ENCODE measurements at places on chromosomes 3 and 15.

DNA sequence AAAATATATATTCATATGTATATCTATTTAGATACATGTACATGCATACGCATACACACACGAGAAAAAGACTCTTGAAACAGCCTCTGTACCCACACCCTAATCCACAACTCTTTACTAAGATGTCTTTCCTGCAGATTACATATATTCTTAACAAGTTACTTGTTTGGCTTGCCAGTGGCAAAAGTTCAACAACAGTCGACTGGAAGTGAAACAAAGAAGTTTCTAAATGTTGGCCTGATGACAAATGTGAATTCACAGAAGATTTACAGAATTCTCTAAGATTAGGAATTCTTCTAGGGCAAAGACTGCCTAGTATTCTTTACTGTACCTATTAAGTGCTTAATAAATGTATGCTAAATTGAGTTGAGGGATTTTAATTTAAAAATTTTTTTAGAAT is 116.8 kb downstream of the CDIN1 start:
- DNase-seq = no peak

DNA sequence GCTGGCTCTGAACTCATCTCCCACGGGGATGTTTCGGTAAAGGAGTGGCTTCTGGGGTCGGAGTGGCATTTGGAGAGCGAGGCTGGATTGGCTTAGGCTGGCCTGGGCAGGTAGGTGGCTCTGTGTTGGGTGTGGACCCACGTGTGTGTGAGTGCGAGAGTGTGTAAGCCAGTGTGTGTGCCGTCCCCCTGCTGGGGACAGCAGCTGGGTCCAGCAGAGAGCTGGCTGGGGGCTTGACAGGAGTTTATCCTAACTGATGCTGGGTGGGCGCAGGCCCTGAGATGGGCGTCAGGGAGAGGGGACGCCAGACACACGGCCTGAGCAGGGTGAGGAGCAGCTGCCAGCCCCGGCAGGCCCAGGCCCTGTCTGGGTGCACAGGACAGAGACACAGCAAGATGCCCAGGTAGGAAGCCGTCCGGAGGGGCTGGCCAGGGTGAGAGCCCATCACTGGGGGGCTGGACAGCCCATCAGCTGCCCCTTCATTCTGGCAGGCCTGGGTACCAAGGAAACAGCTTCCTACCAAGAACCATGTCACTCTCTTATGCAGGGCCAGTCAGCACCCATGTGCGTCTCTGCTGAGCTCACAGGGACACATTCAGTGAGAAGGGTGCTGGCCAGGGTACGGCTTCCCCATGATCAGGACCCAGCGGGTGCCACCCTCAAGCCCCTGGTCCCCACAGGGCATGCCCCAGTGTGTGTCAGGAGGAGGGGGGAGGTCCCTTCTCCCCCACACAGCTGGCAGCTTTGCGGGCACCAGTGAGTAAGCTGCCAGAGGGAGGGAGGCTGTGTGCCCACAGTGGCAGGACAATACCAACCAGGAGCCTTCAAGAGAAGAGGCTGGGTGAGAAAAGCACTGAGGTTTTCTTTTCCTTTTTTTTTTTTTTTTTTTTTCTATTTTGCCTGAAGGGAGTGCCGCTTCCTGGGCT is 1.1 kb downstream of the PAK6 start:
- no peak for DNase-seq

GRCh38 chr3:178669022-178669601 is 132.9 kb downstream of the KCNMB2 start:
- DNase-seq = no peak

DNA sequence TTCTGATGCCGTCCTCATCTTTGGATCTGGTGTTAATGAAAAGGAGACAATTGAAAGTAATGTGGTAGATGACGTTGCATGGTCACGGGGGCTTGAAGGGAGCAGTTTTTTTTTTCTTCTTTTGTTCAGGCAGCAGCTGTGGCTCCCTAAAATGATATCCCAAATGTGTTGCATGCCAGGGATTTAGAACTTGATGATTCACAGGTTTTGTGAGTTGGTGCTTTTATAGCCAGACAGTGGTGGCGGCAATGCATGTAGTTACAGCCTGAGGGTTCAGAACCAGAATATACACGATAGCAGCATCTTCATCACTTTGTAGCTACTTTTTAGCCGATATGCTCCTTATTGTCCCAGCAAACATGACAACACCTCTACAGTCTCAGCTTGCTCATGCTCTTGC is 133.4 kb downstream of the CHST2 start:
- DNase-seq = no peak

DNA sequence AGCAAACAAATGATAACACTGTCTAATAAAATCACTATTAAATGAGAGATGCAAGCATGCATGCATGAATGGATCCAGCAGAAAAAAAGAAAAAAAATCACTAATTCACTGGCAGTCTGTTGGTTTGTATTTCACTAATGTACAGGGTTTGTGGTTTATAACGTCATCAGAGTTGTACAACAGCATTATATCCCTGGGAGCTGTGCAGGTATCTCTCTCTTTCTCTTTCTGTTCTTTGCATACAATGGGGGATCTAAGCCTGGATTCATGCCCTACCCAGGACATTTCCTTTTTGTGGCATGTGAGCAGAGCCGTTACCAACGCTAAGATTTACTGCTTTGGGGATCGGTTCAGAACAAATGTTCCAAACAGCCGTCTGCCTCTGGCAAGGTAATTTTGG is 229.5 kb downstream of the SOX2 start:
- DNase-seq = no peak

DNA sequence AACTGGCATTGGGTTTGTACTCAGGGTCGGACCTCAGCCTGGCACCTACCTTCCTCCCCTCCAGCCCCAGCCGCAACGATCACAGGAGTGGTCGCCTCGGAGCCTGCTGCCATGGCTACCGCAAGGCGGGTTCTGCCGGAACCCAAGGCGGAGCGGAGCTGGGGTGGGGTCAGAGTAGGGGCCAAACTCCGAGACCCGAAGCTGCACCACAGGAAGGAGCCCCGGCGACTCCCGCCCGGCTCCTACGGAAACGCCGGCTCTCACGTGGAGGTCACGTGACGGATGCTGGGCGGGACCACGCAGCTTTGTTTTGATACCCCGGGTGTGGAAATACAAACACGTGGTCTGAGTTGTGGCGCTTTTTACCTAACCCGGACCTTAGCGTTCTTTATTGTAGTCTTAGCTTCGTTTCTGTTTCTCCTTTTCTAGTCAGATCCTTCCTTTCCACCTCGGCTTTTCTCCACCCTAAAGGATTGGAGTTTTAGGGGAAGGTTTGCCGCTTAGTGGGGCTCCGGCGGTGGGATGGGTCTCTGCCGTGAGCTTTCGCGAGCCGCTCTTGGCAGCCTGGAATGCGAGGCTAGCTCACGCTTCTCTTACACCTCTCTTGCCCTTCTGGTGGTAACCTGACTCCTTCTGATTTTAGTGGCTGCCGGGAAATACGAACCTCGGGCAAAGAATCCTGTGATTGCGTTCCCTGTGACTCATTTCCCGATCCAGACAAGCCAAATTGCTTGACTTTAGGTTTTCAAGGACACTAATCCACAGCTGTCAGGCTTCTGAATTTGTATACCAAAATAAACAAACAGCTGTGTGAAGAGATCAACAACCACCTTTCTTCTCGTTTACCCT is at the start of gene HSPBAP1:
TSS of gene HSPBAP1 (minus strand) at position 264 of the 849 bp plus-strand sequence. CDS start at position 113, 151 bp downstream.
- peak; percentile 95 for DNase-seq

DNA sequence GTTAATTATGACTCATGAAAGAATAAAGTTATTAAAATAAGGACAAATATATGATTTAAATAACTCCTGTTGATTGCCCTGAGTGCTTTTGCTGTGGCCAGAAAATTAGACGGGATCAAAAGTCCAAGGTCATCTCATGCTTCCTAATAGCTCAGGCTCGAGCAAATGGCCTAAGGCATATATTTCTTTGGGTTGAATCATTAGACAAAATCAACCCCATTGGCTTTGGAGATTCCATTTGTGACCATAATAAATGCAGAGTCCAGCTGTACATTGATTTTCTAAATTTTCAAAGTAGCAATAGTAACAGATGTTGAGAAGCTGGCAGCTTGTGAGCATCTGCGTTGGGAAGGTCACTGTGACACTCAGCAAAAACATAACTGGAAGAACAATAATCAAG is 464.5 kb upstream of the TGFBR2 start:
- DNase-seq = no peak

DNA sequence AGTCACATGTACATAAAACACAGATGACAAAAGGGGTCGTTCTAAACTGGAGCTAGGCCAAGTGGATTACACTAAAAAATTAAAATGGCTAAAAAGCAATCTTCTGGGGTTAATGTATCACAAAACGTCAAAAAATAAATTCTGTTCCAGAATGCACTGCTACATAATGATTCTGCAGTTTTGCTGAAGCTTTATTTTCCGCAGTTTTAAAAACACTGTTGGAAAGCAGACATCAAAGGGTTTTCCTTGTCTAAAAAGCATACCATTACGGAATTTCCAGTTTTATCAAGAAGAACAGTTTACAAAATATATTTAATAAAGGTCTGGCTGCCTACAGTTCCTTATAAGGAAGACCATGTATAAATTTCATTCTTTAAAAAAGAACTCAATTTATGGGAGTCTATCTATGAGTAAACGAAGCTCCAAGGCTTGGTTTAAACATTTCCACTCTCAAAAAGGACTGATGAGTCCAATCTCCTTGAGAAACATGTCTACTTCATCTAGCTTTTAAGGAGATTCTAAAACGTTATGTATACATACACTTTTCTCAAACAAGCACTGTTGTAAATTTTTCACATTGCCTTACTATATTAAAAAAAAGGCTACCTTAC is 1.3 kb downstream of the DMXL2 start:
- DNase-seq = no peak

DNA sequence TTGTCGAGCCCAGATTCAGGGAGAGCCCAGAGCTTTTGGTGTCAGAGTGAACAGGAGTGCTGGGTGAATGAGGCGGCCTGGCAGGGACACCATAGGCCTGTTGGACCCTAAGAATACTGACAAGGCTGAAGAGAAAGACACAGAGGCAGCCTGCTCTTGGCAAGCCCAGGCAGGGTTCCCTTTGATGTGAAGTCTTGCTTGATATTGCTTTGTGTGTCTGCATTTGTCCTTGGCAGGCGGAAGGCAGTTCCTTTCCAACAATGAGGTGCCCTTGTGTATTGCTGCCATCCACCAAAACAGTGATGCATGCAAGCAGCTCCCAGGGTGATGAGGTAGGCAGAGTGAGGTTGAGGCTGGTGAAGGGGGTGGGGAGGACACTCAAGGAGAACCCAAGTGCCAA is 152.7 kb upstream of the TSC22D2 start:
- no peak for DNase-seq

DNA sequence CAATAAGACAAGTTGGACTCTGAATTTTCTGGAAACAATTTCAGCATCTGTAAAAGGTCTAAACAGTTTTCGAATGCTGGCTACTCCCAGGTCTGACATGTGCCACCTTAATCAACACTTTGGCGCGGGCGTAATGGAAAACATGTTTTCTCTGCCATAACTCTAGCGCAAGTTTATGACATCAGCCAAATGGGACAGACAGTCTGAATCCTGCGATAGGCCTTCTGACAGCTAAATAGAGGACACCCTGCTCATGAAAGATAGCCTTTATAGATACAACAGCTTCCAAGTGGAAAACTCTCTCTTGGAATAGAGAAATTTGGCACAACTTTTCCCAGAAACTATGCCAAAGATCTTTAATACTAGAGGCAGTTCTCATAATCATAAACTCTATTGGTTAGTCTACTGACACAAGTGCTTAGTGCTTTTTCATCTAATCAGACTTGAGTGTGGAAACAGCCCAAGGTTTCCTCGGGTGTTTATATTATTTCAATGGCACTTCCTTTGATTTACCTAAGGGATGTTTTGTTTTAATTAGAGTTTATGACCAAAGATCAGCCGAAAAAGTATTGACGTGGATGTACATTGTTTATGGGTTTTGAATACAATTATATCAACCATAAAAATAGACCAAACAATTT is 120.1 kb upstream of the DPH6 start:
- DNase-seq = no peak

DNA sequence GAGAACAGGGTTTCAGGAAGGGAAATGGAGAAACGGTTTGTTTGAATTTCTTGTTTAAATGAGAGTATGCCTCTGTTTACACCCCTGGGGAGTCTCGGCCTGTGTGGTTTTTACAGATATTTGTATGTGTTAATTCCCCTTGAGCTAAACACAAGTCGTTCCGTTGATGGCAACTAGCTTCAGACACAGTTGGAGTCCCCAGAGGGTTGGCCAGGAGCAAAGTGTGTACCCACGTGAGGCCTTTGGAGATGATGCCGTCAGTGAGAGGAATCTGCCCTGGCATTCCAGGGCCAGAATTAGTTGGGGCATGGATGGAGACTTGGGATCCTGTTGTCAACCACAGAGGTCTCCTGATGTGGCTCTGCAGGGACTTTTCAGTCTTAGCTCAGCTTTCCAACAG is 44.0 kb downstream of the CEMIP start:
- no peak for DNase-seq

GRCh38 chr3:122355612-122356011 is 27.4 kb downstream of the MIX23 start:
- DNase-seq = peak; percentile 32

DNA sequence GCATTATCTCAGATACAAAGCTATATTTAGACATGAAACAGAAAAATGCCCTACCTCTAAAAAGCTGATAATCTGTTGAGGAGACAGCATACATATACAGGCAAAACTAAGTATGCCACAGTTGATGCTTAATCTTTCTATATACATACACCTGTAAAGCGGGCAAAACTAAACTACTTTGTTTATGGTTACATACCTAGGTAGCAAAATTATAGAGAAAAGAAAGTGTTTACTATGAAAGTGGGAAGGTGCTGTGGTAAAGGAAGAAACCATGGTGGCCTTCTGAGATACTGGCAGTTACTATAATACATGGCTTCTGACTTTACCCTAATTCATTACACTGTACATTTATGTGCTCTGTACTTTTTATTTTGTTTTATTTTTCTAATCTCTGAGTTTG is 36.0 kb upstream of the NR1I2 start:
- no peak for DNase-seq

- no peak for DNase-seq
Observed at GRCh38 chr3:89966877-89967665, 859.6 kb downstream of the EPHA3 start.

GRCh38 chr3:191531434-191531972 is 70.5 kb downstream of the PYDC2 start:
- no peak for DNase-seq

- DNase-seq = no peak
Observed at GRCh38 chr3:55718521-55718921, 231.4 kb upstream of the WNT5A start.

- DNase-seq = no peak
Observed at GRCh38 chr3:29871087-29871486, 590.2 kb downstream of the RBMS3 start.

- DNase-seq = no peak
Observed at GRCh38 chr3:65873869-65874268, 164.8 kb downstream of the MAGI1 start.

DNA sequence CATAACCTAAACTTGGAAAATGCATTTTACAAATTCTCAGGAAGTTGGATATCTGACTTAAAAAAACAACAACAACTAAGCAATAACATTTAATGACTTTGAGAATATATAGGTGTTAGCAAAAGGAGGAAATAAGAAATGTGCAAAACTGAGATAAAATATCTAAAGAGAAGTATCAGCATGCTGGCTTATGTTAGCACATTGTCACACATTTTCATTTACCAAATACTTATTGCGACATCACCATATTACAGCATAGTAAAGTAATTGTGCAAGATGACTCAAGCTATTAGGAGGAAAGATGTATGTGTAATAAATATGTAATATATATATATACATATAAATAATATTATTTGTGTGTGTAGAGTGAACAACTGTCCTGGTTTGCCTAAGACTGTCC is 9.2 kb downstream of the PTX3 start:
- no peak for DNase-seq

GRCh38 chr15:76135516-76135915 is 75.7 kb downstream of the TMEM266 start:
- no peak for DNase-seq

GRCh38 chr3:126927846-126928245 is 55.1 kb upstream of the PLXNA1 start:
- no peak for DNase-seq
